MCF 10A (cell line): ENCODE measurements at places on chromosomes 16 and 17. TPM values are rescaled to one million over a fixed set of nuclear protein-coding genes. Genes with fewer than 3 reads are reported as not detected.
A peak's percentile ranks its signal among the peaks of the same experiment; 100 is the strongest.

PNMT gene
- total RNA-seq: not detected in 2 replicates

NPW gene
- 4.9 and 7.7 TPM in 2 replicates for total RNA-seq

OR1A1 gene
- total RNA-seq: not detected in 2 replicates

PMFBP1 gene
- 1.4 TPM in 2 replicates for total RNA-seq

C17orf100 gene
- 1.4 and 1.7 TPM in 2 replicates for total RNA-seq

DNA sequence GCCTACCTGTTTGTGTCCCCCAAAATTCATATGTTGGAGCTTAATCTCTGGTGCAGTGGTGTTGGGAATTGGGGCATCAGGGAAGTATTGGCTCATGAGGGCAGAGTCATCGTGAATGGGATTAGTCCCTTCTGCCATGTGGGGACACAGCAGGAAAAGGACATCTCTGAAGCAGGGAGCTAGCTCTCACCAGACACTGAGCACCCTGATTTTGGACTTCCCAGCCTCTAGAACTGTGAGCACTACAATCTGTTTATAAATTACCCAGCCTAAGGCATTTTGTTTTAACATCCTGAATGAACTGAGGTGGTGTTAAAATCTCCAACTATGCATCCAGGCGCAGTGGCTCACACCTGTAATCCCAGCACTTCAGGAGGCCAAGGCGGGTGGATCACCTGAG is 206.0 kb downstream of the SEC14L1 start:
- peaks cover 17% of the 10 kb centered on the region for H3K4me1 ChIP-seq
- no peak overlapping the region for H3K27ac ChIP-seq
- DNase-seq: no peak
- H3K4me3 ChIP-seq: no peak overlapping the region
- H3K27me3 ChIP-seq: no peaks in the 10 kb centered on the region

DNA sequence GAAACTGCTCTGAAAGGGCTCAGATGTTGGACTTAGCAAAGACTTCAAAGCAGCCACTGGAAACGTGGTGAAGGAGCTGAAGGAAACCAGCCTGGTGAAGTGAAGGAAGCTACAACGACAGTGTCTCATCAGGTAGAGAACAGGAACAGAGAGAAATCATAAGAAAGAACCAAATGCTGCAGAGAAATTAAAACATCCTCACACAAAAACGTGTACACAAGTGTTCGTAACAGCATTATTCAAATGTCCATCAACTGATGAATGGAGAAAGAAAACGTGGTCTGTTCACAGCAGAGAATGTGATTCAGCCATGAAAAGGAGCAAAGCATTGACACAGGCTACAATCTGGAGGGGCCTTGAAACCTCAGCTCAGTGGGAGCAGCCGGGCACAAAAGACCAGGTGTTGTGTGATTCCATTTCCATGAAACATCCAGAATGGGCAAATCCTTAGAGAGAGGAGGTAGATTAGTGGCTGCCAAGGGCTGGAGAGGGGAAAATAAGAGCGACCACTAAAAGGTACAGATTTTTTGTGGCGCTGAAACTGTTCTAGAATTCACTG is 26.9 kb downstream of the IFT140 start:
- no peaks in the 10 kb centered on the region for H3K4me1 ChIP-seq
- H3K4me3 ChIP-seq: no peak overlapping the region
- no peaks in the 10 kb centered on the region for H3K27me3 ChIP-seq
- H3K27ac ChIP-seq: no peak overlapping the region
- no peak for DNase-seq
- H3K36me3 ChIP-seq: peaks cover 59% of the 10 kb centered on the region

DNA sequence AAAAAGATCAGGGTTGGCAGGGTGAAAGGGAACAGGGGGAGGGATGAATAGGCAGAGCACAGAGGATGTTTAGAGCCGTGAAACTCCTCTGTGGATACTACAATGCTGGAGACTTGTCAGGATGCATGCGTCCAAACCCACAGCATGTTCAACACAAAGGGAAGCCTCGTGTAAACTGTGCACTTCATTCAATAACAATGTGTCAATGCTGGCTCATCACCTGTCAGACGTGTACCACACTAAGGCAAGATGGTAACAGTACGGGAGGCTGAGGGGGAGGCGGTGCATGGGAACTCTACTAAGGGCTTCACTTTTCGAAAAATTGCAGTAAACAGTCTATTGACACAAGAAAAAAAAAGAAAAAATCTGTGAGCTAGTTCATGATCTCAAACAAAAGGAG is 63.7 kb downstream of the C16orf95 start:
- H3K4me3 ChIP-seq: no peak overlapping the region
- H3K4me1 ChIP-seq: no peaks in the 10 kb centered on the region
- no peaks in the 10 kb centered on the region for H3K36me3 ChIP-seq
- no peak for DNase-seq
- H3K27ac ChIP-seq: no peak overlapping the region

DNA sequence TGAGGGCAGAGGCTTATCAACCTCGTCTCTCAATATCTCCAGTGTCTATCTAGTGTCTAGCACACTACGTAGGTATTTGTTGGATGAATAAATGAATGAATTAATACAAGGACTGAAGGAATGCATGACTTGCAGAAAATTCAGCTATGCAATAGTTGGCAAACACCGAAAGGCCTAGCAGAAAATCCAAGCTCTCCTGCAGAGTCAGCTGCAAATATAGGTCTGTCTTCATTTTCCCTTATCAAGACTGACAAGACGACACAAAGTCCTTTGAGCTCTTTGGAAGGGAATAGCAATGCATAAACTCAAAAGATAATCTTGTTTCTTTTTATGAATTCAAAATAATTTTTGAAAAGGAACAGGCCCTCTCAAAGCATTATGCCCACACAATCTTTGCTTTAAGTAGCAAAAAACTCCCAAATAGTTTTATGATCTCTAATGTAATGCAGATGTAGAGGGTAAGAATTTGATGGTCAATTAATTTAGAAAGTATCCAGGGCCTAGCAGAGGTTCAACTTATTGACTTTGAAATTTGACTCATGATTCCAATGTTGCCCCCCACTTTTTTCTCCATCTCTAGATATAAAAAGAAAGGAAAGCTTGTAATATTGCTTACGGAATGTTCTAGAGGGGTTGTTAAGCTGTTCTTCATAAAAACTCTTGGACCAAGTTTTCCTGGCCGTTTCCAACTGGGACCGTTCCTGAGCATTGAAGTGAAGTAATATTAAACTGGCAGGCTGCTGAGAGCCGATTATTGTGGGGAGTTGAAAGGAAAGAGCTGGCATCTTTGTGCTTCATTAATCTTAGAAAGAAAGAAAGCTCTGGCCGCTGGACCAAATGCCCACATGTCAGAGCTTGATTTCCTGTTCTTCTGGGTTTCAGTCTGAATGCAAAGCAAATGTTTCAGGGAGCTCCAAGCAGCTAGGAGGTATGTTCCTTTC is 227.3 kb downstream of the HS3ST3A1 start:
- H3K27me3 ChIP-seq: no peaks in the 10 kb centered on the region
- H3K4me1 ChIP-seq: no peaks in the 10 kb centered on the region
- H3K36me3 ChIP-seq: no peaks in the 10 kb centered on the region
- DNase-seq: no peak
- H3K27ac ChIP-seq: no peak overlapping the region

DNA sequence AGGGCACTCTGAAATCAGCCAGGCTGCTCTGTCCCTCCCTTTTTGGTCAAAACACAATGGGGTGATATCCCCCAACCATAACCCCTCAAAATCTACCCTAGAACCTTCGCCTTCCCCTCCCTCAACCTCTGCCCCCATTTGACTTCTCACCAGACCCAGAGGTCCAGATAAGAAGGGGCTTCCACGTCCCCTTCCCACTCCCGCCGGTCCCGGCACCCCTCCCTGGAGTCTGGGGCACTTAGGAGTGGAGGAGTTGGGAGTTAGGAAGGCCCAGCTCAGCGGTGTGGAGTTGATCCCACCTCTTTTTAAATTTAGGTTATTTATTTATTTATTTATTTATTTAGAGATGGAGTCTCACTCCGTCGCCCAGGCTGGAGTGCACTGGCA is 619 bp upstream of the TMEM92 start:
- no peaks in the 10 kb centered on the region for H3K36me3 ChIP-seq
- no peak overlapping the region for H3K27ac ChIP-seq
- H3K4me1 ChIP-seq: peaks cover 30% of the 10 kb centered on the region
- no peaks in the 10 kb centered on the region for H3K27me3 ChIP-seq
- H3K4me3 ChIP-seq: peak overlapping the region; percentile 84

DNA sequence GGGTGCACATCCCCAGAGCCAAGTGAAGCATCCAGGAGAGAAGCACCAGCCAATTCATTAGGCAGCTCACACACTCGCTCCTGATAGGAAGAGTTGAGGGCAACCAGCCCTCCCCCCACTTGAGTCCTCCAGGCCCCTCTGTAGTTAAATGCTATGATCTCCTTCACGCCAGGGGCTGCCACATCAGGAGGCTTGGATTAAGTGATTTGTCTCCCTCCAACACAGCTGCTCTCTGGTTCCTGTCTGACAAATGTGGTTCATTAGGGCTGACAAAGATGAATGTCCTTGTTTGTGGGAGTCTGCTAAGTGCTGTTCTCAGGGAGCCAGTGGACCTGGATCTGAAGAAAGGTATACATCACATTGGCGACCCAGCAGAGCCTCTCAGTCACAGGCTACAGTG is 94.5 kb upstream of the WSCD1 start:
- H3K27ac ChIP-seq: no peak overlapping the region
- H3K27me3 ChIP-seq: peaks cover 54% of the 10 kb centered on the region
- no peak for DNase-seq

DNA sequence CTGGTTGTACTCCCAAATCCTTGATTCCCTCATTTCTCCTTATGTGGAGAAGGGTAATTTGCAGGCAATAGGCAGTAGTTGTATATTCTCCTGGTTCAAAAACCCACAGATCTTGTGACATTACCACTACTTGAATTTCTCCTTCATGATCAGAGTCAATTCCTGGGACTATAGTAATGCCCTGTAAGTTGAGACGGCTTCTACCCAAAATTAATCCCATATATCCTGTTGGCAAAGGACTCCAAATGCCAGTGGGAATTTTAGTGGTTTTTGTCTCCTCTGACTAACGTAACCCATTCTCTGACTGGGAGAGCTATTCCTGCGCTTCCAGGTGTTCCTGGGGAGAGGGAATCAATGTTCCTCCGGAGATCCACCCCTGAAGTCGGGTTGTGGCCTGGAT is 11.6 kb upstream of the ZNF689 start:
- no peak overlapping the region for H3K4me3 ChIP-seq
- H3K4me1 ChIP-seq: no peaks in the 10 kb centered on the region
- H3K27me3 ChIP-seq: no peaks in the 10 kb centered on the region
- no peak overlapping the region for H3K27ac ChIP-seq
- H3K36me3 ChIP-seq: no peaks in the 10 kb centered on the region
- peak; percentile 31 for DNase-seq

DNA sequence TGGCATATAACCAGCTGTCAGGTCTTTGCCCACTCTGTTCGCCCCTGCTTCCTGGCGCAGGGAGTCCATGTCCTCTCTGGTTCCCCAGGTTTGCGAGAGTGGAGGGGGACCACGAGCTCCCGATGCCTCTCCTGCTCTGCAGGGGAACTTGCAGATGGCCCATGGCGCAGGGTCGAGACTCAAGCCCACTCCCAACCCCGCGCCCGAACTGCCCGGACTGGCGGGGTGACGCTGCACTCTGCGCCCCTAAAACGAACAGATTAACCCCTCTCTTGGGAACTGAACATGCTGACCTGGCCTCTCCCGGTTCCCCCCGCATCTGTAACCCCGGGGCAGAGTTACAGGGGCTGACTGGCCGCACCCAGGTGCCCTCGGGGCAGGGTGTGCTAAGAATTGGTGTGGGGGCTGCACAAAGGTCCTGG is 681 bp upstream of the PLA2G15 start:
- no peak for DNase-seq
- peaks cover 9% of the 10 kb centered on the region for H3K4me1 ChIP-seq
- H3K36me3 ChIP-seq: peaks cover 7% of the 10 kb centered on the region
- no peaks in the 10 kb centered on the region for H3K27me3 ChIP-seq

GRCh38 chr16:143456-143855 is 5.0 kb upstream of the NPRL3 start:
- H3K36me3 ChIP-seq: no peaks in the 10 kb centered on the region
- H3K27me3 ChIP-seq: no peaks in the 10 kb centered on the region
- no peak overlapping the region for H3K27ac ChIP-seq
- no peak overlapping the region for H3K4me3 ChIP-seq
- no peak for DNase-seq
- no peaks in the 10 kb centered on the region for H3K4me1 ChIP-seq

- H3K4me3 ChIP-seq: no peak overlapping the region
- no peak for DNase-seq
- peaks cover 7% of the 10 kb centered on the region for H3K4me1 ChIP-seq
- H3K27me3 ChIP-seq: no peaks in the 10 kb centered on the region
These were observed 111.9 kb upstream of the TNRC6C start for GRCh38 chr17:77846531-77847085.

DNA sequence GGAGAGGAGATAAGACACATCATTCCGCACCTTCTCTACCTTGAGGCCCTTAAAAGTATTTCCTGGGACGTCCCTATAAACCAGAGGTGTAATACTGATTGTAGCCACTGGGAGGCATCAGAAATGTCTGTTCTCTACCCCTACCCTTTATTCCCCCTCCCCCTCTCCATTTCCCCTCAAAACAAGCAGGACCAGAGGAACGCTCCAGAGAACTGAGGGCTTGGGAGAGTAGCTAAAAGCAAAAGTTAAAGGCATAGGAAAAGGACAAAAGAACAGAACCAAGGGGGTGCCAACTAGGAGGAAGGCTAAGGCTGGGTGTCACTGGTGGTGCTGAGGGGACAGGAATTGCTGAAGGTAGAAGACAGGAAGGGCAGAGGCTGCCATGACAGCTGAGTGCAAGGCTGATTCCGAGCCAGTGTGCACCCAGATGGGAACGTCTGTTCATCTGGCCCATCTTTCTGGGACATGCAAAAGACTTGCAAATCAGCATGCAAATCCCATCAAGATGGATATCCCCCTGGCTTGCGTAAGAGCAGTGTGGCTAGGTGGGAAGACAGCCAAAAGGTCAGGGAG is 6.7 kb downstream of the CAMTA2 start:
- no peak overlapping the region for H3K27ac ChIP-seq
- no peaks in the 10 kb centered on the region for H3K27me3 ChIP-seq
- H3K4me3 ChIP-seq: no peak overlapping the region
- H3K4me1 ChIP-seq: peaks cover 5% of the 10 kb centered on the region
- H3K36me3 ChIP-seq: peaks cover 70% of the 10 kb centered on the region

- H3K36me3 ChIP-seq: no peaks in the 10 kb centered on the region
- no peak overlapping the region for H3K27ac ChIP-seq
- H3K4me1 ChIP-seq: no peaks in the 10 kb centered on the region
- DNase-seq: no peak
- peaks cover 49% of the 10 kb centered on the region for H3K27me3 ChIP-seq
These were observed 10.6 kb upstream of the SRCIN1 start for GRCh38 chr17:38616361-38616760.
